Renal cortical epithelial cell (primary cell): ENCODE measurements at places on chromosomes 12 and 14. TPM values are rescaled to one million over a fixed set of nuclear protein-coding genes. Genes with fewer than 3 reads are reported as not detected.

Gene SOAT2
- not detected in 2 replicates for total RNA-seq

Gene JPH4
- total RNA-seq: not detected in 2 replicates

Gene DICER1
- total RNA-seq: 39.9 and 74.6 TPM in 2 replicates

Gene TRIM9
- total RNA-seq: 0.69 and 2.9 TPM in 2 replicates

Gene ARHGDIB
- 3.0 and 14.6 TPM in 2 replicates for total RNA-seq

Gene RNASE7
- not detected in 2 replicates for total RNA-seq
